NCI-H524 (cell line): ENCODE measurements at places on chromosomes 5 and 9.

DNA sequence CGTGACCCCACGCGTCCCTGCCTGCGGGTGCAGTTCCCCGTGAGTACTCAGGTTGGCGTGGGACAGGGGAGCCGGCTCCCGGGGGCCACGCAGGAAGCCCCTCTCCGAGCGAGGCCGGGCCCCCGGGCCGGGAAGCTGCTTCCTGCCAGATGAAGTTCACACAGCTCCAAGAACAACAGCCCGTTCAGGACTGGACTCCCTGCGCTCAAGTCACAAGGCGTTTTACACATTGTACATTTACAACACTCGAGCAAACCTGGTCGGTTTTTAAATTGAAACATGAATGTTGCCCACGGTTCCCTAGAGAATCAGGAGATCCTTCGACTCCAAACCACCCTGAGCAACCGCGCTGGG is 22.4 kb downstream of the SLC9A3 start:
- DNase-seq: no peak

DNA sequence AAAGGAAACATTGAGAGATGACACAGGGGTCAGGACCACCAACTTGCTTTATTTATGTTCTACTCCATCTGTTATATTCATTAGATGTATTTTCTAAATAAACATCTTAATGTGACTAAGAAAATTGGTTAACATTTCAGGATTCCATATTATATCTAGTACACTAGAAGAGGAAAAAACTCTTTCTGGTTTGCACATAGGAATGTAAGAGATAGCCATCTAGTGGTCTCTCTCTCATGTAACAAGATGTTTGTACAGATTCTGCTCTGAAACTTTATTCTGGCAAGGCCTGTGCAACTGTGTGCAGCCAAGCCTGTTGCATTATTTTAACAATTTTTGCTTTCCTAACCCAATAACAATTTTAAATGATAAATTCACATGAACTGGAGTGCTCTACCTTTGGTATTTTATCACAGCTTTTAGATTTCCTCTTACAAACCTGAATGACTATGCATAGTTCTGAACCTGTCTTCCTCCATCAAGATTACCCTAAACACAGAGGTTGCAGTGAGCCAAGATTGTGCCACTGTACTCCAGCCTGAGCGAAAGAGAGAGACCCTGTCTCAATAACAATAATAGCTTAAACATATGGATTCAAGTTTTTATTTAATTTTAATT is 148.2 kb downstream of the GIN1 start:
- no peak for DNase-seq

DNA sequence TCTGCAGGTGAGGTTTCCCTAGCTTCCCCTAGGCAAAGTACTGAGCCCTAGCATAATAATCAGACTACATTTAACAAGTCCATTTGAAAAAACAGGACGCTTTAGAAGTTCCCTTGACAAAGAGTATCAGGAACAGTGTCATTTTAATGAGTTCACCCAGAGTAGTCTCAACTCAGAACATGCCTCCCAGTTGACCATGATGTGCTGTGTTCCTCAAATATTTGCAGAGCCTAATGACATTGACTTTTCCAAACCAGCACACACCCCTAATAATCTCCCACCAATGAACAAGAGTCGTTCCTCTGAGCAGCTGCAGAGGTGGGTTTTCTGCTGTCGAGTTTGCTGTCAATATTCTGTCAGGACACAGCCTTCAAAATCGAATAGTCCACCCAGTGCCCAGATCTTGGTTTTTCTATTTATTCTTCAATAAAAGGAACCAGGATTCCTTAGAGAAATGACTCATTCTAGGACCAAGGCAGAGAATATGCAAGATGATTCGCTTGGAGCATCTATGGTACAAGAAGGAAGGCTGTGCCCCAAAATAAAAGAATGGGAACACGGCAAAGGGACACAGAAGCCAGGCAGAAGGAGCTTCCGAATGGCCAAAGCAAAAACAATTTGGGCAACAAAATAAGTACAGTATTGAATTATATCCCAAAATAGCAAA is 57.6 kb downstream of the OTULIN start:
- no peak for DNase-seq

DNA sequence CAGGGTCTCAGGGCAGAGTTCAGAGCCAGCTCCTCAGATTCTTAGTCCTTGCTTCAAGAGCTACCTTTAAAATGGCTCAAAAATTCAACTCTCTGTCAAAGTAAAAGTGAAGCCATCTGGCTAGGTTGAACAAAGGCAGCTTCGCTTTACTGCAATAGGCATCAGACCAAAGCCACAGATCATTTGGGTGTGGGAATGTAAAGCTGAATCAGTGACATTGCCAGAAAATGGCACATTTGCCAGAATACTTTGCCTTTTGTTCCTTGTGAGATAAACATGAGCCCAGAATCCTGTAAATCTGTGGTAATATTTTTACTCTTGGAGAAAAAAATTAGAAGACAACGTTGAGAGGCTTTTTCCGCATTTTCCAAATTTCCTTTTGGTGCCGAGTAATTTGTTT is 210.5 kb downstream of the PALM2AKAP2 start:
- no peak for DNase-seq

- DNase-seq: no peak
These were observed 40.9 kb downstream of the PAM start for GRCh38 chr5:102796009-102796408.

DNA sequence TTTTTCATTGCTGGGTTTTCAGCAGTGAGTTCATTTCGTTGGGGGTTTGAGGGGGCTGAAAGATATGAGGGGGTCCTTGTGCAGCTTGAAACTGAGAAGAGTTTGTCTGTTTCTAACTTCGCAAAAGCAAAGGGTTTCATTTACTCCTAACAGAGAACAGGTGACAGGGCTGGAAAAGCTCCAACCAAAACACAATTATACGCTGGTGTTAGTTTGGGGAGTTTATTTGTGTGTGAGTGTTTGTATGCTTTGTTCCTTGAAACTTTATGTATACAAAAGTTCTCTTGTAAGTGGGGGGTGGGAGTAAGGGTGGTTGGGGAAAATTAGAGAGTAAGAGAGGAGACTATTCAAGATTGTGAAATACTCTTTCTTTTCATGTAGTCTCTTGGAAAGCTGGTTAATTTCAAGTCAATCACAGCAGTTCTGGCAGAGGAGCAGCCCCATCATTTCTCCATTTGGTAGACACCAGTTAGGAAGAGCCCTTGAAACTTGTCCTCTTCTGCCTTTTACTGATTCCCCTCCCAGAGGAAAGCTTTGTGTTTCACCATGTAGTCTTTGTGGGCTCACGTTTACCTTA is 881 bp downstream of the TNFAIP8 start:
- DNase-seq: no peak

DNA sequence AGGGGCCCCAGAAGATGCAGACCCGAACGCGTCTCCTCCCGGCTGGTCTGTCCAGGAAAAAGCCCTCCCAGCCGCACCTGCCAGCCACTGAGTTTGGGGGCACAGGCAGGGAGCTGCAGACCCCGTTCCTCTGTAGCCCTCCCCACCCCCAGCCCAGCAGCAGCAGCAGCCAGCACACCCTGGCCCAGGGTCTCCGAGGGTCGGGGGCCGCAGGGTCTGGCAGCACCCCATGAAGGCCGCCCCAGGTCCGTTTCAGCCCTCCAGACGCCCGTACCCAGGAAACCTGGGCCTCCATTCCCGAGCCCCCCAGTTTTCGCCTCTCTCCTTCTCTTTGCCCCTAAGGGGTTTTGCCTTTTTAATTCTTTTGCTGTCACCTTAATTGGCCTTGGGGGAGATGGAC is 19.7 kb downstream of the EXD3 start:
- DNase-seq: no peak

GRCh38 chr9:85554349-85554748 is 187.4 kb downstream of the AGTPBP1 start:
- no peak for DNase-seq
